ENCODE measurements at places on chromosomes 6 and 20.

DNA sequence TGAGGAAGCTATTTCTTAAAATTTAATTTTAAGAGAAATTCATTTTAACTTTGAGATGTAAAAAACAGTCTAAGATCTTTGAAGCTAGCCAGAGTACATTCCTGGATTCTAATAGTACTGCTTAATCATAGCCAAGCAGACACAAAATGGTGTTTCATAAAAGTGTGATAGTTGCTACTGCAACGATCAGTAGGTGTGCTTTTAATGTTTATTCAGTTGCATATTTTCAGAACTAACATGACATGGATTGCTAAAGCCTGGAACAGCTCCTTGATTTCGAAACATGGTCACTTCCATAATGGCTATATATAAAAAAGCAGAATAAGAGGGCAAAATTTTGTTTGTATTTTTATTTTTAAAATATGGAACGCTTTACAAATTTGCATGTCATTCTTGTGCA lies 35.5 kb downstream of the SESN1 start:
- ATAC-seq: no peak

DNA sequence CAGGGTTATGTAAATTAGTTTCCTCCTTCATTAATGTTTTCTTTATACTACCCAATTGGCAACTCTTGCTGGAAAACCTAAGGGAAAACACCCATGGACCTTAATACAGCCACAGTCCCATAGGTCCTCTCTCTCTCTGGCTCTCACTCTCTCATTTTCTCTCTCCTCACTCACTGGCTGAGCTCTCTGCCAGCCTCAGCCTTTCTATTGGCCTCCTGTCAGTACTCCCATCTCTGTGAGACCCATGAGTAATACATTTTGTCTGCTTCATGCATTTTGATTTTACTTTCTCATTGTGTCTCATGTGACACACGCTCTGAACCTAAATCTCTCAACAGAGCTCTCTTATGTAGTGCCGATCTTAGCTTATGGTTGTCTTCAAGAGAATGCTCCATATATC lies 907.5 kb downstream of the C6orf118 start:
- ATAC-seq: no peak

DNA sequence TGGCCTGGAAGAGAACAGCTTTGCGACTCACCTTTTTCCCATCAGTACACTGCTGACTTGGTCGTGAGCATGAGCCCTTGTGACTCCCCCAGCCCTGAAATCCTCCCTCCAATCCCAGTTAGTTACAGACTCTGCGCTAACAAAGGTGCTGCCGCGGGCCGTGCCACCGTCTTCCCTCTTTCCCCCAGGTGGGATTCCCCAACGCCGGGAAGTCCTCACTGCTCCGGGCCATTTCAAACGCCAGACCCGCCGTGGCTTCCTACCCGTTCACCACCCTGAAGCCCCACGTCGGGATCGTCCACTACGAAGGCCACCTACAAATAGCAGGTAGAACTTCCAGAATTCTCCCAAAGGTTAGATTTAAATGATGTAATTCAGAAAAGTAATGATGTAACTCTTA lies 16.1 kb downstream of the MTG2 start:
- ATAC-seq: no peak

- no peak for ATAC-seq
These were observed at the start of gene HDGFL1 for GRCh38 chr6:22569281-22570184. Gene HDGFL1, plus strand, starts transcription at chr6:22569566. Its CDS starts 10 bp downstream, at chr6:22569576.

GRCh38 chr6:83429857-83430610 lies 817 bp downstream of the ME1 start:
- no peak for ATAC-seq

GRCh38 chr20:63495741-63496595 lies 2.9 kb downstream of the EEF1A2 start:
- ATAC-seq: peak; percentile 57

DNA sequence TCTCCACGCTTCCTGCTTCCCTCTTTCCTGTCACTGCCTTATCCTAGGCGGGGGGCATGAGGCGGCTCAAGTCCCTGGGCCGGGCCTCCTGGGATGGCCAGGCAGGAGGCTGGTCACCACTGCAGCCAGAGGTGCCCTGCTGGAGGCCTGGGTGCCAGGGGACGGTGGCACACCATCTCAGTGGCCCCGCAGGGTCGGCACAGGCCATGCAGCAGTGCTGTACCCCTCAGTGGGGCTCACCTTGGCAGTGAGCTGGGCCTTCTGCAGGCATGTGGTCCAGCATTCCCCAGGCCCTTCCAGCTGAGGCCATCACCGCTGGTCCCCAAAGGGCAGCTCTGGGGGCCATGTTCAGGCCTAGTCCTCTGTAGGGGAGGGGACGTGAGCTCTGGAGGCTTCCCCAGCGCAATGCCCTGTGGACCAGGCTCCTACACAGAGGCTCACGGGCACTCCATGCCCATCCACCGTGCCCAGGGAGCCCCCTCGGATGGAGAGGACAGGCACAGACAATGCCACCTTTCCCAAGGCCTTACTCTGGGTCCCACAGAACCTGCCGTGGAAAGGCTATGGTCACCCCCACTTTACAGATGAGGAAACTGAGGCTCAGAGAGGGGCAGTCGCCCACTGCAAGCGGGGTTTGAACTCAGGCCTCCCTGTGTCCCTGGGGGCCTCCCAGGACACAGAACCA lies 123.8 kb downstream of the TAF4 start:
- ATAC-seq: no peak

DNA sequence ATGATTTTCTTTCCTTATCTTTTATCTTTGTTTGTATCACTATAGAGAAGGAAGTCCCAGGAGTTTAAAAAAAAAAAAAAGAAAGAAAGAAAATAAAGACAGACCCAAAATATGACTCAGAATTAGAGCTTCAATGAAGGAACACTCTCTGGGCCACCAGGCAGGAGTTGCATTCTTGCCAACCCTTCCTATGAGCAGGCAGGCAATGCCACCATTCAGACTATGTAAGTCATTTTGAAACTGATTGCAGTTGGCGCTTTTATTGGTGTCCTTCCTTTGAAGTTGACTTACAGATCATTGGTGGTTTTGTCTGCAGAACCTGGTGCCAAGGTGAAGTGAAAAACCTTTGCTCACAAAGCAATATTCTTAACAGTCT lies 50.3 kb downstream of the MYB start:
- peak; percentile 62 for ATAC-seq

DNA sequence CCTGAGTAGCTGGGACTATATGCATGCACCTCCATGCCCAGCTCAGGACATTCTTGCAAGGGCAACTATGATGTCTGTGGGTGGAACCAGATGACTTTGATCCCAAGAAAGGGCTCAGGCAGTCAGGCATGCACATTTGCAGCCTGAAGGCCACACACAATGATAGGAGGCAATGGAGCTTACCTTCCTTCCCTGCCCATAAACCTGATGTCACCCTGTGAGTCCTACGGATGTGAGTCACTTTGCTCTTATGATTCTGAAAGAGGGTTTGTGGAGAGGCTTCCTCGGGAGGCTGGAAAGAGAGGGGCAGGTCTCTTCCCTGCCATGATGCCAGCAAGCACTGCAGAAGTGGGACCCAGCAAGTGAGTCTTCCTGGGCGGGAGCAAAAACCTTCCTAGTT lies 202.4 kb downstream of the LY86 start:
- no peak for ATAC-seq

- ATAC-seq: no peak
These were observed 61.0 kb downstream of the LYRM4 start for GRCh38 chr6:5199702-5200101.

DNA sequence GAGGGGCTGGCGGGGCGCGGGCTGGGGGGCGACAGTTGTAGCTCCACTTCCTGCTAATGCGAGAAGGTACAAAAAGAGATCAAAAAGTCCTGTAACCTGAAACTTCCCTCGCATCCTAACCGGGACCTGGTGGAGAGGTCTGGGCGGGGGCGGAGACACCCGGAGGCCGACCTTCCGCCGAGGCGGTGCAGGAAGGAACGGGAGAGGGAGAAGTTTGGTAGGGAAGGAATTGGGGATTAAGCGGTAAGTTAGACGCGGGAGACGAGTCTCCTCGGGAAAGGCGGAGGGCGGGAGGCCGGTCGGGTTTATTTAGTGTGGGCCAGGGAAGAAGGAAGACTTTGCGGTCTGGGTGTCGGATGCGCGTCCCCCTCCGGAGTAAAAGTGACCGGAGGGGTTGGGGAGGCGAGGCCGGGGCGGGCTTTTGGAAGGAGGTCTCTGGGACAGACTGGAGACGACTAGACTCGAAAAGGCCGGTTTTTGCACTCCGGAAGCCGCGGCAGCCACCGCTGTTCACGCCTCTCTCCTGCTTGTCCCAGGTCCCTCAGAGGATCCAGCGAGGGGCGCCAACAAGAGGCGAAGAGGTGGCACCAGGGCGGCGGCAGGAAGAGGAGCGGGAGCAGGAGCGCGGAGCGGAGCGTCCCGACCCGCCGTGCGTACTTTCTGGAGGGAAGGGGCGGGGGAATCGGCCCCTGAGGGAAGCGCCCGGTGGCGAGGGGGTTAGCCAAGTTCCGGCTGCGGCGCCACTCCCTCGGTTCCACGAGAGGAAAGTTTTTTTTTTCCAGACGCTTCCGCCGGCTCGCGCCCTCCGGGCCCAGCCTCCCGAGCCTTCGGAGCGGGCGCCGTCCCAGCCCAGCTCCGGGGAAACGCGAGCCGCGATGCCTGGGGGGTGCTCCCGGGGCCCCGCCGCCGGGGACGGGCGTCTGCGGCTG lies 734 bp downstream of the TPBG start:
- peak; percentile 14 for ATAC-seq

- no peak for ATAC-seq
These were observed 196.5 kb upstream of the THBS2 start for GRCh38 chr6:169450097-169450496.

- ATAC-seq: no peak
These were observed 9.5 kb upstream of the RBM24 start for GRCh38 chr6:17271628-17272027.

- no peak for ATAC-seq
These were observed 188.8 kb downstream of the TMEM242 start for GRCh38 chr6:157134402-157135047.

DNA sequence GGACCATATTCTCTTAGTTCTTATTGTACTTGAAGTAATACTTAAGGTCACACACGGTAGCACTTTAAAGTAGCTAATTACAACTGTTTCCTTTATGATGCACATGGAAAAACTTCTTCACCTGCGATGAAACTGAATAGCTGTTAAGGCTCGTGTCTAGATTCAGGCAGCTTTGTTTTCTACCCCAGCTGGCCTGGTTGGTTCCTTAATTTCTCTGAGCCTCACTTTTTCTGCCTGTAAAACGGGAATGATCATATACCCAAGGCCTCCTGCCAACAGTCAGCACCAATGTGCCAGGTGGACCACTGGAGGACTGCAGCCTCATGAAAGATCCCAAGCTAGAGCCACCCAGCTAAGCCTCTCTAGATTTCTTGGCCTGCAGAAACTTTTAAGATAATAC lies 35.0 kb downstream of the EDN3 start:
- ATAC-seq: no peak

- ATAC-seq: no peak
These were observed 609.6 kb downstream of the PKHD1 start for GRCh38 chr6:51477711-51478311.

DNA sequence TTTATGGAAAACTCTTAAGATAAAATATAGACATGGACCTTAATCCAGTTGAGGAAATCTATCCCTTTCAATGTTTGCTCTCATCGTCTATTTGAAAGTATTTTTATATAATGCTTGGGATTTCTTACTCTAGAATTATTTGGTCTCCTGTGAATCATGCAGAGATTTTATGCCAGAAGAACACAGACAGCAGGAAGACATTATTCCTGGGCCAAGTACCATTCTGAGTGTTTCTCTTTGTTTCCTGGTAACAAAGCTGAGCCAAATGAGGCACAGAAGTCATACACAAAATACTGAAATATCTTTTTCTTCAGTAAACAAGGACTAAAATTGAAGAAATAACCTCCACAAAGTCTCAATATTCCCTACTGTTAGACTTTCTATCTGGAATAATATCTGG lies 538.2 kb upstream of the EYS start:
- no peak for ATAC-seq

- no peak for ATAC-seq
These were observed 1.5 kb upstream of the GOPC start for GRCh38 chr6:117603821-117604220.

DNA sequence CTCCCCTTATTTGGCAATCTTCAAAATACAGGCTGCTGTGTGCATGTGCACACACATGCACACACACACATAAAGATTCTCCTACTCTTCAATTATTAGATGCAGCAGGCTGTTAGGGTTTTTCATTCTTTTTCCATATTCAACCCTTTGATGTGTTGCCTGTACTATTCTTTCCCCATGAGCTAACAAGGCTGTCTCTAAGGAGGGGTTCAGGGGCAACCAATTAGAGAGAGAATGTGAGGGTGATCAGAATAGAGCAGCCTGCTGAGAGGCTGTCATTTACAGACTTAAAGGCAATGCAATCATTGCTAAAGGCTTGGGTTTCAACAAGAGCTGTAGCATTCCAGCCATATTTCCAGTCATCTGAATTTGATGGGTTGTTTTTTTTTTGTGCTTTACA lies 467.4 kb upstream of the ID4 start:
- ATAC-seq: no peak

GRCh38 chr6:109872968-109873545 lies 105.1 kb upstream of the GPR6 start:
- no peak for ATAC-seq

DNA sequence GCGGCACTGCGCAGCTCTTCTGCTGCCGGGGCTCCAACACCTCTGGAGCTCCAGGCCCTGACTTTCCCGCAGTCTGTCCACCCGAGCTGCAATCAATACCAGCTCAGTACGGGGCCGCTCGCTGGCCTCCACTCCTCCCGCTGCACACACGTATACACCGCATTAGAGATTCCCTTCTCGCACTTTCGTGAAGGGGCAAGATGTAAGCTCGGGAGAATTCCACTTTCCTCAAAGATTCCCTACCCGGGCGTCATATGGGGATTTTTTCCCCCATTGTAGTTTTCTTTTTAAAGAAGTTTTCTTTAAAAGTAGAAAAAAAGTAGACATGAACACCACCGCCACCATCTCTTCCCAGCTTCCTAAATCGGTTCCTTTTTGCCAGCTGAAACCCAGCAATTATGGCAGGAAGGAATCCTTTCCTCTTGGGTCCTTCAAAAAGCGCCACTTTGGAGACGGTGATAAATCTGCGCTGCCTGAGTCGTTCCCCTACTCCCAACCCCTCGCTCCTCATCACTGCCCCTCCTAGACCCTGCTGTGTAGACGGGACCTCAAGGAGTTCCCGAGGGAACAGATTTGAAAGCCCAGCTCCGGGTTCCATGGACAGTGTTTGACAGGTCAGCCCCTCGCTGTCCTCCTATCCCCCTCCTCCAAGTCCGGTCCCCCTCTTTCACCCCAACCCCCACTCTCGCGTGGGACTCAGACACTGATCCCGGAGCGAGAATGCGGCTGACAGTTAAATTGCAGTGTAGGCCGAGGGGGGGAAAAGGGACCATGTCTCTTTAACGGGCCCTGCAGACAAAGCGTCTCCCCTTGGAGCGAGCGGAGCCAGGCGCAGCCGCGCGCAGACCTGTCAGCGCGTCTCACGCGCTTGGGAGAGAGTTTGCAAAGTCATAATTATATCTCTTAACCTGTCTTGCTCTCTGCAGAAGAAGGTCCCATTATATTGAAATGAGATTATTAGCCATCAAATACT lies 39.5 kb downstream of the NCR2 start:
- no peak for ATAC-seq

GRCh38 chr6:157906537-157907061 lies 75.1 kb upstream of the SYNJ2 start:
- no peak for ATAC-seq

Measured in activated CD4-positive, CD25-positive, alpha-beta regulatory T cell treated with anti-CD3 and anti-CD28 coated beads, Interleukin-2, amount 50 U/mL, for 24 hours (primary cell).